Endothelial cell (in vitro differentiated cells): ENCODE measurements at places on chromosomes 11 and 22.
A peak's percentile ranks its signal among the peaks of the same experiment; 100 is the strongest.

- DNase-seq, result no peak
Observed at GRCh38 chr22:38464992-38465672, 2.8 kb upstream of the KDELR3 start.

GRCh38 chr11:12070446-12071267 lies 39.7 kb upstream of the MICAL2 start:
- DNase-seq, result no peak

GRCh38 chr11:6635082-6635932 lies 16.1 kb upstream of the TPP1 start:
- DNase-seq, result peak; percentile 48

- DNase-seq, result no peak
Observed at GRCh38 chr11:118988280-118988679, 9.7 kb upstream of the CENATAC start.

DNA sequence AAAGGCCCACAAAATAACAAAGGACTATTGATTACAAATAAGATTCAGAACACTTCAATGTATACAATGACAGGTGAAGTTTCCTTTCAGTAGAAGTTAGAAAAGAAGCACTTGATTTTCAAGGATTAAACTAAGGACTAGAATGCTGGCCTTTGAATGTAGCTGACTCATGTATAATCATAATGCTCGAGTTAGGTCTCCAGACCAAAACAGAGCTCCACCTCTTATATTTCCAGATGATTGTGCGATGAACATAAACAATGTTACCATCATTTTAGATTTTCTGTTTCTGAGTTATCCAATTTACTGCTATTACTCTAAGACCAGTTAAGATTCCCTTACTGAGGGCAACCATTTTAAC lies 40.4 kb upstream of the RAPSN start:
- DNase-seq, result no peak

DNA sequence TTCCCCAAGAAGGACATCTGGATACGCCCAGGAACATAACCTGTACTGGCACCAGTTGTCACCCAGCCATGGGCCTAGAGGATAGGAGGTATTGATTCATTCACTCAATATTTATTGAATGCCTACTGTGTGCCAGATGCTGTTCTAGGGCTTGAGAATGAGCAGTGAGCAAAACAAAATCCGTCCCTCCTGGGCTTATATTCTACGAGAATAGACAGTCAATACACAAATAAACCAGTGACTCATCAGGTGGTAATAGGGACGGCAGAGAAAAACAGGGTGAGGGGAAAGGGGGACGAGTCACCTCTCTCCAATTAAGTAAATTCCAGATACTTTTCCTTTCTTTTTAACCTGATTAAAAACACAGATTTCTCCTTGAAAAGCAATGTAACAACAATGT lies 103.5 kb downstream of the MICAL2 start:
- no peak for DNase-seq

DNA sequence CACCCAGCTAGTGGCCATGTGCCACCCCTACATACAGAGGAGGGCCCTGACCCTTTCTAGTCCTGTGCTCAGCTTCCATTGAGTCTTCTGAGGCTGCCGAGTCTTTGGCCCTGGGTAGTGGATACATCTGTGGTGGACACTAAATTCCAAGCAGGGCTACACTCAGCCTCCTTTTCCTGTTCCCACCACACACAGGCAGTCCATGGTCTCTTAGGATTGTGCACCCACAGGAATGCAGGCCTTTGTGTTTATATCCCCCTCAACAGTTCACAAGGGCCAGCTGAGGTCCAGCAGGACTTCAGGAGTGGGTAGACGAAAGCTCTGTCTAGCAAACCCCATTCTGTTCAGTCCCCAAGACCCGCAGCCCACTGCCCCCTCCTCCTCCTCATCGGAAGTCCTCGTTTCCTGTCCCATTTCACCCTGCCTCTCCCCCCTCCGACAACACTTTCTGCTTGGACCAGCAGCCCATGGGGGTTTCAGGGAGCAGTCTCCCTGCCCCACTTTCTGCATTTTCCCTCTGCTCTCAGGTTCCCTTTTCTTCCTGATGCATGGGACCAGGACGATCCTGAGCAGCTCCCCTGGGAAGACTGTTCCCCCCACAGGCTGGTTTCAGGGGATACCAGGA lies 91.8 kb downstream of the SWAP70 start:
- no peak for DNase-seq

DNA sequence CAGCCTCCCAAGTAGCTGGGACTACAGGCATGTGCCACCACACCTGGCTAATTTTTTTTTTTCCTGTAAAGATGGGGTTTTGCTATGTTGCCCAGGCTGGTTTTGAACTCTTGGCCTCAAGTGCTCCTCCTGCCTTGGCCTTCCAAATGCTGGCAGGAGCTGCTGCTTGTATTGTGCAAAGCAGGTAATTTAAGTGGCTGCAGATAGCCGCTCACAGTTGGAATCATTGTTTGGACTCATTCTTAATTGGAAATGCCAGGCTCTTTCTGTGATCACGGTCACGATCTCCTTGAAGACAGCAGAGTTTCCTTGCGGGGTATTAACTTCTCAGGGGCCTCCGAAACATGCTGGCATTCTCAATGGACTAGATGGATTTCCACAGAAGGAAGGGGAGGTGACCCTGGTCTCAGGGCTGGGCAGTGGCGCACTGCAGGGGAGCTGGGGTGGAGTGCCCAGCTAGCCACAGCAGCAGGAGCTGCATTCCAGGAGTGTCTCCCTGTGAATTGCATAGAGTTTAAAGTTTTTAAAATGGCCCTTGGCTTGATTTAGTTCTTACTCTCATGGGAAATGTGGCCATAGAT lies 136.1 kb downstream of the MORC2 start:
- no peak for DNase-seq

DNA sequence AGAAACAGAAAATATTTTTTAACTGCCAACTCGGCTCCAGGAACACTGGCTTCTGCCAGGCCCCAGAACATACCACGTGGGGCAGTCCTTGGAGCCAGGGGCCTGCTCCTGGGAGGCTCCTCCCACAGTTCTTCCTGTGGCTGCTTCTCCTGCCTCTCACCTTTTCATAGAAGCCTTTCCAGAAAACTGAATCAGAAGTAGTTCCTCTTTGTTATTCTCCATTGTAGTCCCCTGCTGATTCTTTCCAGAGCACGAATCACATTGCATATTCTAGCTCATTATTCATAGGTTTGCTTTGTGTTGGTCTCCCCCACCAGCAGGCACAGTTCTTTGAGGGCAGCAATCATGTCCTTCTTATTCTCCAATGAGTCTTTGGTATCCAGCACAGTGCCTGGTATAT lies 106.0 kb downstream of the EFCAB6 start:
- no peak for DNase-seq

DNA sequence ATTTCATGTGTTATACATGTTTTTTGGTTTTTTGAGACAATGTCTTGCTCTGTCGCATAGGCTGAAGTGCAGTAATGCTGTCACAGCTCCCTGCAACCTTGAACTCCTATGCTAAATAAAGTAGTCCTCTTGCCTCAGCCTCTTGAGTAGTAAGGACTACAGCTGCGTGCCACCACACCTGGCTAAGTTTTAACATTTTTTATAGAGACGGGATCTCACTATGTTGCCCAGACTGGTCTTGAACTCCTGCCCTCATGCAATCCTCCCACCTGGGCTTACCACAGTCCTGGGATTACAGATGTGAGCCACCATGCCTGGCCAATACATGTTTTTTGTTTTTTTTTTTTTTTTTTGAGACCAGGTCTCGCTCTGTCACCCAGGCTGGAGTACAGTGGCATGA lies 33.9 kb downstream of the SWAP70 start:
- DNase-seq, result no peak

DNA sequence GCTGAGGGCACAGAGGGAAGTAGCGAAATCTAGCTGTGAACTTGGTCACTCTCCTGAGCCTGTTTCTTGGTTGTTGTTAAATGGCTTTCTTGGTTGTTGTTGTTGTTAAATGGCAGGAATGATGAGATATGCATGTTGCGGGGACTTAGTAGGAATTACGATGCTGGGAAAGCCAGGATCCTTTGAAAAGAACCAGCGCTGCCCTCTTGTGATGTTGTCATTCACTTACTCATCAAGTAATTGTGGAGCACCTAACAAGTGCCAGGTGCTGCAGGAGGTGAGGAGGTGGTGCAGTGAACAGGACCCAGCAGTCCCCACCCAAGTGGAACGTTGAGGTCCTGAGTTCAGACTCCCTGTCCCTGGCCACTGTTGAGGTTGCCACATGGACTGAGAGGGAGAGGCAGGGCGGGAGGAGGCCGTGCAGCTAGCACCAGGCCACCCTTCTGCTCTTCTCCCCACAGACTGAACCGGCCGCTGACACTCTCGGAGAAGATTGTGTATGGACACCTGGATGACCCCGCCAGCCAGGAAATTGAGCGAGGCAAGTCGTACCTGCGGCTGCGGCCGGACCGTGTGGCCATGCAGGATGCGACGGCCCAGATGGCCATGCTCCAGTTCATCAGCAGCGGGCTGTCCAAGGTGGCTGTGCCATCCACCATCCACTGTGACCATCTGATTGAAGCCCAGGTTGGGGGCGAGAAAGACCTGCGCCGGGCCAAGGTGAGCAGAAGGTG lies 36.8 kb downstream of the POLR3H start:
- DNase-seq, result no peak

DNA sequence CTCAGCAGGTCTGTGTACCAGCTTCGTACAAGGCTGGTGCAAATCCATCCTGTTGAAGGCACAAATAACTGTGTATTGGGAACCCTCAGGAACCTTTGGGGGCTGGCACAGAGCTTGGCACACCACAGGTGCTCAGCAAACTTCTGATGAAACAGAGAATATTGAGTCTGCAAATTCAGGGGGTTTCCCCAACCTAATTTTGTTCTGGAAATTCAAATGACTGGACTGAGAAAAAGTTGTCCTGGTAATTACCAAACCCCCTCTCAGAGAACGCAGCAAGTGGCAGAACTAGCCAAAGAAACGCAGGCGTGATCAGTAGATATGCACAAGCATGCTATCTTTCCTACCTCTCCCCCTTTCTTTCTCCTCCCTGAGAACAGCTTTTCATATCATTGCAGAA lies 47.6 kb downstream of the LIF start:
- DNase-seq, result no peak

GRCh38 chr11:3855808-3856491 lies 486 bp downstream of the STIM1 start:
- peak; percentile 47 for DNase-seq

DNA sequence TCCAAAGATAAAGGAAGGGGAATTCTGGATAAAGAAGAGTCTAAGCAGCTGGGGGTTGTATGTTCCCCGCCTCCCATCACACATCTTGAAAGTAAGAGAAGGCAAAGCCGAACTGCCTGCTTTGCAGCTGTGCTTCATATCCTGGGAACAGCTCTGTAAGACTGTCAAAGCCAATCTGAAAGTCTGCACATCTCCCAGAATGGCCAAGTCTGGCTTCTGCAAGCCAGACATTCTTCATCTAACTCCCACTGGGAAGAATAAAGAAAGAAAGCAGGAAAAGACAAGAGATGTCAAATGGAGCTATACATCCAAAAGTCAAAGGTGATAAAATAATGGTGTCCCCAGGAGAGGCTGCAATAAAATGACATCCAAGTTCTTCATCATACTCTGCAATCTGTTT lies 15.4 kb downstream of the MORC2 start:
- no peak for DNase-seq

DNA sequence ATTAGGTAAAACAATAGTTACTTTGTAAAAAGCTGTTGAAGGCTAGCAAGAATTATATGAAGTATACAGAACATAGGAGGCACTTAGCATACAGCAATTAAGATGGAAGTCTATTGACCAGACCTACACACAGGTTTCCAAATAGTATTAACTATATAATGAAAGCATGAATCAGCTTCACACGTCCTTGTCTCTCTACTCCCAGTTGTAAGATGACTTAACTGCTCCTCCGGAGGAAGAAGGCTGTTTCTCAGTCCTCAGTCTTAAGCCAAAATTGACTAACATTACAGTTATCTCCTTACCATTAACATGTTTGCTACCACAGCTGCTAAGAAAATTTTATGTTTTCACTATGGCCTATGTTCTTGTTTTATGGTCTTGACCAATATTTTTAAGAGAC lies 24.7 kb downstream of the SIK3 start:
- no peak for DNase-seq
